Activated T-cell treated with anti-CD3 and anti-CD28 coated beads, Interleukin-2, amount 50 U/mL, for 48 hours (primary cell): ENCODE measurements at places on chromosomes 1 and 21.

GRCh38 chr1:205271277-205271676 lies 43.5 kb downstream of the TMCC2 start:
- DNase-seq = no peak

DNA sequence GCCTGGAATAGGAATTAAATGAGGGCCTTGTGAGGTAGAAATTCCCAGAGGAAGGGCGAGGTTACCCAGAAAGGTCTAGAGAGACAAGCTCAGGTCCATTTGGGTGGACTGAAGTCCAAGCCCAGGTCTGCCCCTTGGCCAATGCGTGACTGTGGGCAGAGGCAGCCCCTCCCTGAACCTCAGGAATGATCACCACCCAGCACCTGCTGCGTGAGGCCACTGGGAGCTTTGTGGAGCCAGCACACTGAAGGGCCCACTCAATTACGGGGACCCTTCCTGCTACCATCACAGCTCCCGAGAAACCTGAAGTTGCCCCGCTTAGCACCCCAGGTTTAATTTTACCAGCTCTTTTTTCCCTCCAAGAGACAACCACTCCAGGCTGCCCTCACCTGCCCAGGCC lies 6.5 kb upstream of the MATN1 start:
- DNase-seq = no peak

DNA sequence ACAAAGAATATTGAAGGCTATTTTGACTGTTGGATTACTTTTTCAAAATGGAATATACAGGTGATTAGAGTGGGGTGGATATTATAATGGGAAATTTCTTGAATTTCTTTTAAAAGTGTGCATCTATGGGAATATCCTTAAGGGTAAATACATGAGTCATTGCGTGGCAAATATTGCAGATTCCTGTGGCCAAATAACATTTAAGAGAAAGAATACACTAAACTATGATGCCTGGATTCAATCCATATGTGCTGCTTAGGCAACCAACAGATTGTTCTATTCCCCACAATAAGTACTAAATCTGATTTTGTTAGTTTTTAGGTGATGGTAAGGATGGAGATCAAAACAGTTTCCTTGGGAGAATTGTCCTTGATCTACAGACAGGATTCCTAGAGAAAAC lies 119.5 kb downstream of the HMCN1 start:
- no peak for DNase-seq

DNA sequence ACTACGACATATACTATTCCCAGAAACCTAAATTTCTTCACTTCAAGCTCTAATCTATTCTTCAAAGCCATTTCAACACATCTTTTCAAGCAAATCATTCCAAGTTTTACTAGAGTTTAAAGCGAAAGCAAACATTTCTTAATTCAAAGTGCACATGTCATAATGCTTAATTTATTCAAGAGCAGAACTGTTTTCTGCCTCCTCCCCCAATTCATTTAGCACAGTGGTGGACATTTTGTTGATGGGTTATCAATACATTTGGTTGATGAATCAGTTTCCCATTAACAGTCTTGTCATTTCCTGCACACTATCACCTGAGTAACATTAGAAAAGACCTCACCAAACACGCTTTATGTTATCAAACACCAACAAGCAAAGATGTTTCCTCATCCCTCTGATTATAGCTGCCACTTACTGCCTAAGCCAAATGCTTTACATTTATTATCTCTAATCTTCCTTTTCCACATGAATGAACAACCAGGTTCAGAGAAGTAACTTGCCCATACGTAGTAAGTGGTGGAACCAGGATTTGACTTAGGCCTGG lies 2.0 kb downstream of the SRSF4 start:
- no peak for DNase-seq

DNA sequence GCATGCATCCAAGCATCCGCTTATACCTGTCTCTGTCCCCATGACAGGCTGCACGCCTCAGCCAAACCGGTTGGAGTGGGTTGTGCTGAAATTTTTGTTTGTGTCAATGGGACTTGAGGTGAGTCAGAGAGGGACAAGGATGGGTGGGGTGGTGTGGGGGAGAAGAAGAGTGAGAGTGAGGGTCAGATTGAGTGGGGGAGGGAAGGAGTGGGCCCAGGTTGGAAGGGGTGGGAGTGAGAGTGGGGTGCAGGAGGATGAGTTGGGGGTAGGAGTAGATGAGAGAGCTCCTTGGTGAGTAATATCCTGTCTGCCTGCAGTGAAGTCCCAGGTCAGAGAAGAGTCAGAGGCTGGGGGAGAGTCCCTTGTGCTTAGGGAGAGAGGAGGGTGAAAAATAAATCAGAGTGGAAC lies 3.3 kb upstream of the NECTIN4 start:
- DNase-seq = peak; percentile 61

- DNase-seq = no peak
Measured at GRCh38 chr1:94629259-94630181, 88.0 kb upstream of the F3 start.

- no peak for DNase-seq
Measured at GRCh38 chr1:185645686-185646085, 88.5 kb upstream of the HMCN1 start.

DNA sequence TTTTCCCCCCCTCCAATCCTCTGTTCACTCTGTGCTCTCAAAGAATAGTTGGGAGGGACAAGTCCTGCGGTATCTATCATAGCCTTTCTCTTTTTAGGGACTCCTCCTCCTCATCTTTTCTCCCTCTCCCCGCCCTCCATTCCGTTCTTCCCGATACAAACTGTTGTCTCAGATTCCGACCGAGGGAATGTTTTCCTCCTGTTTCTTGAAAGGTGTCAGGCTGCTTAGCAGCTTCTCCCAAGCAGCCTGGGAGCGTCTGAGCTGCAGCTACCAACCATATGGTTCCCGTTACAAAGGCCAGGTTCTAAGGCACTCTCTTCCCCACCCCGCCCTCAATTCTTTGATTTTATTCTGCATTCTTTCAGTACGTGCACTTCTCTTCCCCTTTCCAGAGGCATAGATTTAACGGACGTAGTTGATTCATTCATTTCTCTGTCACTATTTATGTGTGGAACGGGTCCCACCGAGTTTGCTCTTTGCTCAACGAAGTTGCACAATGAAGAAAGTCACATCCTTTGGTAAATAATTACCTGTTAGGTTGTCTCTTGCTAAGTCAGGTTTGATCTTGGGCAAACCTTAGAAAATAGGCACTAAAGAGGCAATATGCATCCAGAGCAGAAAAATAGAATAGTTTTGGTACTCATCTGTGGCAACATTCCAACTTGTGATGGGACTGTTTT lies 2.8 kb downstream of the ADGRL2 start:
- DNase-seq = no peak

GRCh38 chr1:61453111-61453961 lies 271.6 kb downstream of the TM2D1 start:
- peak; percentile 76 for DNase-seq

GRCh38 chr1:201826830-201827229 lies 2.1 kb upstream of the IPO9 start:
- DNase-seq = no peak

- no peak for DNase-seq
Measured at GRCh38 chr21:41601573-41602368, 93.8 kb upstream of the TMPRSS2 start.

- no peak for DNase-seq
Measured at GRCh38 chr21:42515708-42516502, 2.3 kb downstream of the SLC37A1 start.

GRCh38 chr1:25867210-25867991 lies 8.1 kb downstream of the PAQR7 start:
- no peak for DNase-seq

DNA sequence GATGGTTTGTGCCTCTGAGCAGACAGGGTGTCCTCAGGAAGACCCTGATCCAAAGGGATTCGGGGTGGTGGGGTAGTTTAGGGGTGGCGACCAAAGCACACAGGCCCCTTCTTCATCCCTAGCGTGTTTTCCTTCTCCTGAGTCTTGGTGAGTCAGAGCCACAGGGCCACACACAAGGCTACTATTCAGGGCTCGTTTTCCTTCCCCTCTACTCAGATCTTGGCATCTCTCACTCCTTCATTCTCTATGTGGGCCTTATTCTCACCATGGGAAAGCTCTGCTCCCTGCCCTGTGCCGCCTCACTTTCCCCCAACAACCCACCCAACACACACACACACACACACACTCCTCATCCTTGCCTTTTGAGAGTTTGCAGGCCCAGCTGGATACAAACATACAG lies 43.6 kb upstream of the WNT2B start:
- DNase-seq = no peak

GRCh38 chr1:35603468-35603867 lies 30.4 kb downstream of the TFAP2E start:
- DNase-seq = no peak

- DNase-seq = no peak
Measured at GRCh38 chr1:228372183-228373003, 34.2 kb downstream of the TRIM11 start.

- no peak for DNase-seq
Measured at GRCh38 chr1:234409328-234409727, 36.1 kb downstream of the COA6 start.

DNA sequence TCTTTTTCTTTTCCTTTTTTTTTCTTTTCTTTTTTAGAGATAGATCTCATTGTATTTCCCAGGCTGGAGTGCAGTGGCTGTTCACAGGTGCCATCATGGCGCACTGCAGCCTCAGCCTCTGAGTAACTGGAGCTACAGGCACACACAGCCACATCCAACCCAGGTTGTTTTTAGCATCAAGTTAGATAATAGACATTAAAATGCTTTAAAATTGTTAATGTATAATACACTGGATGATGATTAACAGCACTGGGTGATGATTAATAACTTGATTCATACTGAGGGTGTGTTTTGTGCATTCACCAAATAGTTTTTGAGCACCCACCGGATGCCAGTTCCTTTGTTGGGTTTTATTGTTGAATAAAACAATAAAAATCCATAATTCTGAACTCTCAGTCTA lies 75.2 kb downstream of the BEND5 start:
- no peak for DNase-seq

GRCh38 chr1:161439280-161440232 lies 65.7 kb upstream of the FCGR2A start:
- peak; percentile 65 for DNase-seq

GRCh38 chr1:26182383-26182696 lies 5.0 kb downstream of the CNKSR1 start:
- no peak for DNase-seq

DNA sequence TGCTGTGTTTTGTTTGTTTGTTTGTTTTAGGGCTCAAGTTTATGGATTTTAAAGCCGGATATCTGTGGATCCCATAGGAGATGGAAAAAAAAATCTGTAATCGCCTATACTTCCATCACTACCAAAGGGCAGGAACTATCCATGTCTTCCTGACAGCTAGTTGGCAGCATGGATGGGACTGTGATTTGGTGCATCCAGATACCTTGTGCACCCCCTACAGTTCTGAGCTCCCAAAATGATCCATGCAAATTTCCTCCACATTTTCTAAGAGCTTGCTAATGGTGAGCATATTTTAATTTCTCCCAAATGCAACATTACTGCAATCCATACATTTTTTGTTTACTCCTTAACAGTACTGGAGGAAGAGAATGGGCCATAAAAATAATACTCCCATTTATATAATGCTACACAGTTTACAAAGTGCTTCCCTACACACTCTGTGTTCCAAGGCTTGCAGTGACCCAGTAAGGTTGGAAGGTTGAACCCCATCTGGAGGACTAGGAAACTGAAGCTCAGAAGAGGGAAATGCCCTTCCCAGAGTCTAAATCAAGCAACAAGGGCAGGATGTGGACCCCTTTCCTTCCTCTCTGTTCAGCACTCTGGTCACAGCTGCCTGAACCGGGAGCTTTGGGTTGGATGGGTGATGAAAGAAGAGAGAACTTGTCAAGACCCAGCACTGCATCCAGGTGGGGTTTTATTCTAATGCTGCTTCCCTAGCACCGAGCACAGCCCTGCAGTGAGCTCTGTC lies 48.0 kb downstream of the CAPN8 start:
- DNase-seq = no peak

DNA sequence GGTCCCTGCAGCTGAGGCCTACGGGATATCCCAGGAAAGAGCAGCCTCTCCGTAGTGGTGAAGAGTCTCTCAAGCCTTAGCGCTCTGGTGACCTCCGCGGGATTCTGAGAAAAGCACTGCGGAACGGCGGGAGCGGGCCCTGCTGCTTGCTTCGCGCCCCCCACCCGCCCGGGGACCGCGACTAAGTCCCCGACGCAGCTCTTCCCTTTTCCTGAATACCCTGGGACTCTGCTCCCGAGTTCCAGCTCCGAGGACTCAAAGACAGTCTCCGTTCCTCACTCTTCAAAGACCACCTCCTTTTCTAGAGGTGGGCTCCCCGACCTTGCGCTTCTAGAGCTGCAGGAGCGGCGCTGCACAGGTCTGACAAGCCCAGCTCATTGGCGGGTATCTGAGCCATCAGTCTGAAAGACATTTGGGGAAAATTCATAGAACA lies 3.6 kb upstream of the PRRX1 start:
- no peak for DNase-seq

- no peak for DNase-seq
Measured at GRCh38 chr1:238499021-238499420, 608.3 kb upstream of the ZP4 start.

- DNase-seq = no peak
Measured at GRCh38 chr1:161994175-161994668, 29.4 kb downstream of the OLFML2B start.

GRCh38 chr1:209648931-209649776 lies 3.1 kb downstream of the LAMB3 start:
- no peak for DNase-seq

- no peak for DNase-seq
Measured at GRCh38 chr1:209375671-209376365, 207.7 kb upstream of the CAMK1G start.

DNA sequence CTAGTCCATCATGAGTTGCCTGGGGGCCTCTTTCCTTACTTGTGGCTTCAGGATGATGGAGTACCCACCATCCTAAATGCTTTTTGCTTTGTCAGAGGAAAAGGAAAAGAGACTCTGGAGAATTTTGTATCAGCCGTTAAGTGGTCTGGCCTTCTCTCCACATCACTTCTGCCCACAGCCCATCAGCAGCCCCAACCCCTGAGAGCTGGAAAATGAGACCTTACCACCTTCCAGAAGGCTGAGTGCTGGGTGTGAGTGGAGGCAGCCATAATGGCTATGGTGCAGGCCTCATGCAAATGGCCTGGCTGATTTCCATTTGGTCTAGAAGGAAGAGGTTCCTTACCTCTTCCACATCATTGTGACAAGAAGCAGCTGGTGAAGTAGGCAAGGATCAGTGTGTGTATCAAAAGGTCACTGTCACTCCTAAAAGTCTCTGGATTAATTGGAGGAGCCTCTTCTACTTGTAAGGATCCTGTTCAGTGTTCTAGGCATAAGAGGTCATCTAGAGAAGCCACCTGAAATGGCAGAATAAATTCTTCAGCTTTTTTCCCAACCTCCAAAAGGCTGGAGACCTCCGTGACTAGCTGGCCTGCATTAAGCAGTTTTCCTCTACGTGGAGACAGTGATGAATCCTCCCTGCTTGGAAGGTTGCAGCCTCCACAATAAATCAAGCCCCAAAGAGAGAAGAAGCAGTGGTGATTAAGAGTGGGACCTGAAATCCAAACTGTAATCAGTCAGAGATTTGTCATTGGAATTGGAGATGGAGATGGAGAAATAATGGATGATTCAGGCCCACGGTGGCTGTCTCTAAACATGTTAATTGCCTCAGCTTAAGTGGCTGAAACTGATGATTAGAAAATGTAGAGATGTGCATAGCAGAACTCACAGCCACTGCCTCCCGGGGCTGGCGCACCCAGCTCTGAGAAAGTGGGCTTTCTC lies 111.5 kb downstream of the CNIH3 start:
- DNase-seq = no peak

- DNase-seq = no peak
Measured at GRCh38 chr1:32695098-32695904, 7.3 kb downstream of the SYNC start.

GRCh38 chr1:938711-939489 lies 15.2 kb downstream of the SAMD11 start:
- DNase-seq = no peak
